ENCODE measurements at places on chromosomes 5 and 9.

- no peak for DNase-seq
Measured at GRCh38 chr5:149870232-149870631, 74.4 kb downstream of the PDE6A start.

GRCh38 chr9:94919376-94920098, 193.0 kb downstream of the AOPEP start:
- no peak for DNase-seq

DNA sequence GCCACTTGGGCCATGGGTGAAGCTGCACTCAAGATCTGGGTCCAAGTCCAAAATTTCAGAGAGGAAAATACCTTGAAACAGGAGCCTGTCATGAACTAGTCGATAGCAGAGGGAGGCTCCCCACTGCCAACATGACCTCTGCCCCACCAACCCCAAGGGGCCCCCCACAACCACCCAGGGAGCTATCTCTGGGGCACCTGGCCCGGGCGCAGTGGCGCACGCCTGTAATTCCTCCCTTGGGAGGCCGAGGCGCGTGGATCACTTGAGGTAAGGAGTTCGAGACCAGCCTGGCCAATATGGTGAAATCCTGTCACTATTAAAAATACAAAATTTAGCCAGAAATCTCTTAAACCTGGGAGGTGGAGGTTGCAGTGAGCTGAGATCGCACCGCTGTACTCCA, 20.1 kb upstream of the HMCN2 start:
- DNase-seq: no peak

- DNase-seq: no peak
Measured at GRCh38 chr5:112974901-112975300, 1.7 kb upstream of the DCP2 start.

DNA sequence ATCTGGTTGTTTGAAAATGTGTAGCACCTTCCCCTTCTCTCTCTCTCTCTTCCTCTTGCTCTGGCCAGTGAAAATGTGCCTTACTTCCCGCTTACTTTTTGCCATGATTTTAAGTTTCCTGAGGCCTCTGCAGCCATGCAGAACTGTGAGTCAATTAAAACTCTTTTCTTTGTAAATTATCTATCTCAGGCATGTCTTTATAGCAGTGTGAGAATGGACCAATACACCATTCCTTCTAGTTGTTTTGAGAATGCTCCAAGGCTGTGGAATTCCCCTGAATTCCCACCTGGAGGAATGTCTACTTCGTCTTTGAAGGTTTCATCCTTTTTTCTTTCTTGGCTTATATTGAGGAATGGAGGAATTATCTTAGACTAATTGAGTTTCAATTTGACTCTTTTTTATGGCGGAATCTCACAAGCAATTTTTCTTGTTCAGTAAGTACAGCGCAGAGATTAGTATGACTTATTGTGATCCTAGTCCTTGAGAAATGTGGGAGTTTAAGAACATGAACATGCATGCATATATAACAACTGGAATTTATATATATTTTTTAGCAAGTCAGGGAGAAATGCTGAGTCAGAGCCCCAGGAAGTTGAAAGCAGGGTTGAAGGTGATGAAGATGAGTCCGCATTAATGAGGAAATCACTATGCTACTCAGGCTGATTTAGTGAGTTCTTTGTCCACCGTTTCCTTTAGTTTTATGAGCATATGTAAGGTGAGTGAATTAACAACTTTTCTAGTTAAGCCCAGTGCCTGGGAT, 488.1 kb upstream of the ADAMTS16 start:
- DNase-seq: no peak

DNA sequence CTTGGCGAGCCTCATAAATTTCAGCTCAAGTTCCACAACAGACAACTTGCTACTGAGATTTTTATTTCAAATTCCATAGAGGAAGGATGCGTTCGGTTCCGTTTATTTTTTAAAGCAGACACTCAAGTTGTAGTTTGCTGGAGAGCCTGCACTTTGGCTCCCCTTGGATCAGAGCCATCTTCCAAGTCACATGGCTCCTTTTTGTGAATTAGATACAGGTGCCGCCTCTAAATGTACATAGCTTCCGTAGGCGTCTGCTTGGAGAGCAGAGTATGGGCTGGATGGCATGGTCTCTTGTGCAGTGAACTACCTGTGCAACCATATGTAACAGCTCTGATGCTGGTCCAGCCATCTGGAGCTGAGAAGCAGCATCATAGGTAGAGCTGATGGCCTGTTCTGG, 73.9 kb upstream of the WWC1 start:
- no peak for DNase-seq

DNA sequence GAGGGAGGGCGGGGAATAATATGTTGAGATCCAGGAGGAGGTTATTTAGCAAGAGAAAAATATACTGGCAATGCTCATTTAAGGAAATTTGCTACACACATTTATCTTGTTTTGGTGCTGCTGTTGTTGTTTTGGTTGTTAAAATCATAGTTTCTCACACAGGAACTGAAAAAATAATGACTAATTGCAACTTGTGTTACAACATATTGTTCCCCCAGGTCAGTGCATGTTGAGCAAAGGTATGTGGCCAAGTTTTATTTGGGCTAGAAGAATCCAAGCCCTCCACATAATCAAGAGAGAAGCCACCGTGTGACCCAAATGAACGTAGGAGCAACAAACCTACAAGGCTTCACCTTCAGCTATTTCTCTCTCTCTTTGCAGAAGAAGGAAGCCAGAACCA, 220.3 kb upstream of the DAPK1 start:
- DNase-seq: no peak

GRCh38 chr5:68032216-68032762, 183.3 kb upstream of the PIK3R1 start:
- DNase-seq: no peak

- no peak for DNase-seq
Measured at GRCh38 chr5:121027636-121028035, 563.5 kb downstream of the PRR16 start.

GRCh38 chr5:138964647-138965201, 89.6 kb upstream of the LRRTM2 start:
- no peak for DNase-seq

DNA sequence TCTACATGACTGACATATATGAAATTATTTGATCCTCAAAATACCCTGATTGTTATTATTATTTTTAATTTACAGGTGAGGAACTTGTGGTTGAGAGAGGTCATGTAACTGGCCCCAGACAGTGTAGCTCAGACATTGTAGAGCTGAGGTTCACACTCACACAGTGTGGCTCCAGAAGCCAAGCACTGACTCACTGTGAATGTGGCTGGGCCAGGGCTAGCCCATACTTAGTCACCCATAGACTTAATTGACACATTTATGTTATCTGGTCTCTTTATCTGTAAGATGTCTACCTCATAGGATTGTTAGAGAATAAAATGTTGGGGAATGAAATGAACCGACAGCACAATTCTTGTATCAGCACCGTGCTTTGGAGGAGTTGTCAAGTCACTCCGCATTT, 24.9 kb upstream of the CCDC112 start:
- peak; percentile 77 for DNase-seq

GRCh38 chr9:127509261-127509954, 58.1 kb downstream of the LRSAM1 start:
- no peak for DNase-seq

- DNase-seq: no peak
Measured at GRCh38 chr9:97572892-97573365, 60.2 kb downstream of the TSTD2 start.

DNA sequence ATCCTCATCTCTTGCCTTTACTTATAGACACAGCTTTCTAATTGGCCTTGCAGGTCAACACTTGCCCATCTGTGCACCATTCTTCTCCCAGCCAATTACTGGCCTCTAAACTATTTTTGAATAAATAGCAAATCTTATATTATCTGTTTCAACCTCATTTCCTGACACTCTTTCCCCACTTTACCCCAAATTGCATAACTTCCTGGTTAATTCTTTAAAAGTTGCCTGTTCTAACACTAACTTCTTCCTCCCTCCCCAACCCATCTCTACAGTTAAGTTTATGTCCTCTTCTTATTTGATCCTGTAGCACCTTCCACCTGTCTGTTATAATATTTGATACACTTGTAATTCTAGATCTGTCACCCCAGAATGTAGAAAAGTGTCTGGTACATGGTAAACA, 372.1 kb downstream of the PDE4D start:
- no peak for DNase-seq

- DNase-seq: no peak
Measured at GRCh38 chr5:180213256-180213600, 4.2 kb upstream of the RASGEF1C start.

- DNase-seq: no peak
Measured at GRCh38 chr9:4714266-4715016, 26.6 kb downstream of the AK3 start.

- no peak for DNase-seq
Measured at GRCh38 chr5:122985006-122985700, 51.4 kb downstream of the PPIC start.

DNA sequence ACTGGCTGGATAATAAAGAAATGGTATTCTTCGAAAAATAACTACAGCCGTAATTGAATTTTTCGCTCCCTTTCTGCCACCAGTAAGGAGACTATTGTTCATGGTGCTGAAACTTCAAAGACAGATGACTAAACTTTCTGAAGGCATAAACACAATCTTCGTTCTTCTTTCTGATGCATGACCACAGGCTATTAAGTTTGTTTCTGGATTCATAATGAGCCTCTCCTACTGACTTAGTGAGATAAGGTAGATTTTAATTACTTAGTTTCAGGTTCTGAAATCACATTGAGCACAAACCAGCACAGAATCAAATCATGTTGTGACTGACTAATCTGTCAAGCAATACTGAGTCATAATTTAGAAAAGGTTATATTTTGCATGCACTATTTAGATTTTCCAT, 441.8 kb upstream of the CCNG1 start:
- no peak for DNase-seq

DNA sequence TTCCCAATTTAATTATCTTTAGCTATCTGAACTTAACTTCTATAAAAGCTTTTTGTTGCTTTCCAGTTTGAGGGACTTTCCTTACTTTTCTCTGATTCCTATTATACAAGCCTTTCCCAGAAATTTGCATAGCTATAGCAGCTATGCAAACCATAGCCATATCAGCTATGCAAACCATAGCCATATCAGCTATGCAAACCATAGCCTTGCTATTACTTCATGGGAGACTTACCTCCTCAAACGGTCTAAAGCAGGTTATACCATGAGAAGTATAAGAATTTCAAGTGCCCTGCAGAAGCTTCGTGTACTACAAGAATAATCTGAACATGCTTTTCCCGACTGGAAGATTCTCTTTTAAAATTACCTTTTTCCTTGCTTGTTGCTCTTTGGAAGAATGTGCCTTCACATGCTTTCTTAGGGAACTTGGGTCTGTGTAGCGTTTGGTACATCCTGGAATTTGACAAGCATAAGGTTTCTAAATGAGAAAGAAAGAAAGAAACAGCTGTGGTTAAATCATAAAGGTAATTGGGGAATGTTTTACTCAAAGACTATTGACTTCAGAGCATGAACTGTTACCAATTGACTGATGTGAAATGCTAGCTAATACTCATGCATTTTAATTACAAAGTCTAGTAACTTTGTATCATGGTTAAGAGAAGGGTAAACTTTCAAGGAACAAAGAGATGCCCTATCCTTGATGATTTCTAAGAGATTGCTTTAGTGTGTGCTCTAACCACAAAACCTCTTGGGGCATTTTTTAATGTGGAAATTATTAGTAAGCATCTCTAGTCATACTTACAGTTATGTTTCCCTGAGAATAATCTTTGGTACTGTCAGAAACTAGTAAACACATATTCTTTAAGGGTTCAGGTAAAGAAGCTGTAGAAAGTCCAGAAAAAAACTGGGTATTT, 367.6 kb downstream of the GLIS3 start:
- no peak for DNase-seq
